Stimulated activated CD4-positive, alpha-beta T cell treated with anti-CD3 and anti-CD28 coated beads, Interleukin-2, amount 100 ng/mL, for 48 hours (primary cell): ENCODE measurements at places on chromosomes 11 and 22.

GRCh38 chr11:127994736-127995135, 592.6 kb downstream of the ETS1 start:
- DNase-seq, result no peak

DNA sequence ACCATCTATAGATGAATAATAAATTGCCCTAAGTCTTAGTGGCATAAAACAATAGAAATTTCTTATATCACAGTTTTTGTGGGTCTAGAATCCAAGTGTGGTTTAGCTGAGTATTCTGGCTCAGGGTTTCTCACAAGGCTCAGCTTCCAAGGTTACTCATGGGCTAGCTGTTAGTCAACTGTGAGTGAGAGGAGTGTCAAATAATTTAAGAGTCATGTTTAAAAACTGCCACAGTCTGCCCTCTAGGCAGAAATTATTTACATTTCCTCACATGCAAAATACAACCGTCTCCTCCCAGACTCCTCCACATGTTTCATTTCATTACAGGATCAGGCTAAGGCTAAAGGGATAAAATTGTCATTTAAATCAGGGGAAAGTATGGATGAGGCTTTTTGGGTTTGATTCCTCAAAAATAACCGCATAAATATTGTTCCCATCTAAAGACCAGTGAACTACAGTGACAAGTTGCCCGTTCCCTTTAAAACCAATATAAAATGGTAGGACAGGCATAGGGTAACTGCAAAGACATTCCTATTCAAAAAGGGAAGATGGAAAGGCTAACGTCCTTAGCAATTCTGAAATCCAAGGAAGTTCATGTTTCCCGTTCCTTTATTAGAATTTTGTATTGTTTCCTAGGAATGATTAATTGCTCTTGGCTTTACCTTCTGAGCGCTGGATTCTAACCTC, 324.3 kb downstream of the DYNC2H1 start:
- no peak for DNase-seq

GRCh38 chr11:81253244-81253643, 1480.4 kb downstream of the FAM181B start:
- DNase-seq, result no peak

DNA sequence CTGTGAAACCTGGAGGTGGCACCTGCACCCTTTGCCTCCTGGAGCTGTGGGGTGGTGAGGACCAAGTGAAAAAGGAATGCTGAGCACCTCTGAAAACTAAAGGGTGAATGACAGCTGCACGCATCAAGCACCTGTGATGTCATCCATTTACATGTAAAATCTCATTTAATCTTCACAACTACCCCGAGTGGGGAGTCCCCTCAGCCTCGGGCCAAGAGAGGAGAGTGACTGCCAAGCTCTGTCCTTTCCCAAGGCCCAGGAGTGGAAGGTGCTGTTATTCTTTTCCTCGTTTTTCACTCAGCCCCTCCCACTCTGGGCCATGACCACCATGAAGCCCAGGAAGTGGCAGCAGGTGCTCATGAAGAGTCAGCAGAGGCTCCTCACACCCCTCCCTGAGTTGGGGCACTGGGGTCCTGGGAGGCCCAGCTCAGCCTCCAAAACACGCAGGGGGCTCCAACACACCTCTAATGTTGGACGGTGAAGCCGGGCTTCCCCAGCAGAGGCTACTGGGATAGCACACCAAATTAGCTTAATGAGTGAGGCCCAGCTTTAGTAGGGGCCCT, 35.7 kb downstream of the NECTIN1 start:
- DNase-seq, result no peak

DNA sequence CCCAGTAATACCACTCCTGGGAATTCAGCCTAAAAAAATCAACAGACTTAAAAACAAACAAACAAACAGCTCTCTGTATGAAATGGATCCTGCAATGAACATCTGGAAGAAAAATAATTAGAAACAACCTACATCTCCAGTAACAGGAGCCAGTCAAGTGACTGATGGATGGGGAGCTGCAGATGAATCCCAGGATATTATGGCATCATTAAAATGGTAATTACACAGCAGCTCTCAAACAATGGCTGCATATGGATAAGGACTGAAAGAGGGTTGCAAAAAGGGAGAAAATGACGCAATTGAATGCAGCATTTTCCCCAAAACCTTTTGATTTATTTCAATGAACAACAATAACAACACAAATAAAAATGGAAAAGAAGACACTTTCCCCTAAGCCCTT, 4.1 kb downstream of the NPTXR start:
- no peak for DNase-seq
